ENCODE measurements at places on chromosomes 16 and 17.

DNA sequence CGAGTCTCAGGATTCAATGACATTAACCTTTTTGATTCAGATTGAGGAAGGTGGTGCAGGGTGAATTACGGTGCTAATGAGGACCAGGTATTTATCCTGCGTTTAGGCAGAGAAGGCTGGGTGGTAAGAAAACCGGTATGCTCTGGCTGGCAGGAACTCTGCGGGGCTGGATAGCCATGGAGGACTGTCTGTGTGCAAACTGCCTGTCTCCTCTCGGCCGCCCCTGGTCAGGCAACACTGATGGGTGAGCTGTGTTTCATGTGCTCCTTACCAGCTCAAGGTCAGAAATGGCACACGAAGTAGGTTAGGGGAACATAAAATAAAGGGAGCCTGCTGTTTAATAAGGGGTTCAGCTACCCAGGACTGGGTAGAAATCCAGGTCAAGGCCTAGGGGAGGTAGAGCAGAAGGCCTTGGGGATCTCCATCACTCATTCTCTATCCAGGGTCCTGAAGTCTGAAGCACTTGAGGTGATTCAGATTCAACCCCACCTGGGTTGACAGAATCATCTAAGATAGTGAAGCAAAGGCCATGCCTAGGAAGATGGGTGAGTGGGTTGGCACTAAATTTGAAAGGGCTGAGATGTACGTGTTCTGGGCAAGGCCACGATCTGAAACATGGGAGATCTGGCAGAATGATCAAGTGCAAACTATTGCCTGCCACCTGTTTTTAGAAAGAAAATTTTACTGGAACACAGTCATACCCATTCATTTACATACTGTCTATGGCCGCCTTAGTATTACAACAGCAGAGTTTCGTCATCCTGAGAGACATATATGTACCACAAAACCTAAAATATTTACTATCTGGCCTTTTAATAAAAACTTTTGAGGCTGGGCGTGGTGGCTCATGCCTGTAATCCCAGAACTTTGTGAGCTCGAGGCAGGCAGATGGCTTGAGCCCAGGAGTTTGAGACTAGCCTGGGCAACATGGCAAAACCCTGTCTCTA is 292.5 kb downstream of the XYLT1 start:
- DNase-seq: no peak

DNA sequence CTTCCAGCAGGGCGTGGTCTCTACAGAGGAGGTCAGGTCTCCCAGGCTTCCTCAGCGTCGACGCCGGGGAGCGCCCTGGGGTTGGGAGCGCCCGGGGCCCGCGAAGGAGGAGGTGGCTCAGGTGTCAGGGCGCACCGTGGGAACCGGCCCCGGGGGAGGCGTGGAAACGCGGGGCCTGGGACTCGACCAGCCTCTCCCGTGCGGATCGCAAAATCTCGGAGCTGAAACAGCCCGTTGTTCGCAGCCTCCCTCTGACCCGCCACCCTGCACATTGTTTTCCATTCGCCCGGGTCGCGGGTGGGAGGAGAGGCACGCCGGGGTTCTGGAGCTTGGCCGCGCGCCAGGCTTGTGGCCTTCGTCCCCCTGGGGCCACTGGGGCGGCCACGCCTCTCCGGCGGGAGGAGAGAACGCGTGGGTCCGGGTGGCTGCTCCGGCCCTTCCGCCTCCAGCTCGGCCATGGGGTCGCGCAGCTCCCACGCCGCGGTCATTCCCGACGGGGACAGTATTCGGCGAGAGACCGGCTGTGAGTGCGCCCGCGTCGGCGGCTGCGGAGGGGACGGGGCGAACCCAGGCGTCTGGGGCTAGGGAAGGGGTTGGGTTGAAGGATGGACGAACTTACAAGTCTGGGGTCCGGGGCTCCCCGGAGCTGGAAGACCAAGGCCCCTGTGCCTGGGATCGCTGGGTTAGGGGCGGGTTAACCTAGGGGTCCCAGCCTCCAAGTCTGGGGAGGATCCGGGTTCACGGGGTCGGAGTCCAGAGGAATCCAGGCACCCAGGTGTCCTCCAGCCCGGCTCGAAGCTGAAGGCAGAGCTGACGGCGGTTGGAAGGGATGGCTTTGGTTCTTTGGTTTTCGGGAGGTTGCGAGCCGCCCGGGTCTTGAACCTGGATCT is at the start of gene CHP2:
Gene CHP2, plus strand, starts transcription at position 433 of the 890 bp plus-strand sequence. Its CDS starts 24 bp downstream, at position 457.
- DNase-seq: no peak

DNA sequence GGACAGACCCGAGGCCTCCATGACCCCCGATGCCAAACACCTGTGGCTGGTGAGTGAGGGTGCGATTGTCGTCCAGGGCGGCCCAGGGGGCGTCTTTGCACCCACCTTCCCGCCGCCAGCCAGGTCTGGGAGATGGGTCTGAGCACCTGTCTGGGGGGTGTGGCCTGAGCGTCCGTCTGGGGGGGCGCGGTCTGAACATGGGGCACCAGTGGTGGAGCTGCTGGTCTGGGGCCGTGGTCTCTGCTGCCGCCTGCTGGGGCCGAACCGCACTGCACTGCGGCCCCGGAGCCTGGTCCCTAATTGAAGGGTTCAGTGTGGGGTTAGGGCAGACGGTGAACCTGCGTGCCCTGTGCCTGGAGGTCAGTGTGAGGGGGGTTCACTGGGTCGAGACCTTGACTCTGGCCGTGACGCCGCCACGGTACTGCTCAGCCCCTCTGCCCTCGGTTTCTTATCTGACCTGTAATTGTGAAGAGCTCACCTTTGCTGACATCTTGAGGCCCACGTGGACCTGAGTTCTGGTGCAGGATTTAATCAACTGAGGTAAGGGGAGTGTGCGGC is 12.6 kb upstream of the TCF25 start:
- peak; percentile 59 for DNase-seq

- no peak for DNase-seq
Observed at GRCh38 chr17:75683583-75683982, 16.4 kb downstream of the SAP30BP start.

DNA sequence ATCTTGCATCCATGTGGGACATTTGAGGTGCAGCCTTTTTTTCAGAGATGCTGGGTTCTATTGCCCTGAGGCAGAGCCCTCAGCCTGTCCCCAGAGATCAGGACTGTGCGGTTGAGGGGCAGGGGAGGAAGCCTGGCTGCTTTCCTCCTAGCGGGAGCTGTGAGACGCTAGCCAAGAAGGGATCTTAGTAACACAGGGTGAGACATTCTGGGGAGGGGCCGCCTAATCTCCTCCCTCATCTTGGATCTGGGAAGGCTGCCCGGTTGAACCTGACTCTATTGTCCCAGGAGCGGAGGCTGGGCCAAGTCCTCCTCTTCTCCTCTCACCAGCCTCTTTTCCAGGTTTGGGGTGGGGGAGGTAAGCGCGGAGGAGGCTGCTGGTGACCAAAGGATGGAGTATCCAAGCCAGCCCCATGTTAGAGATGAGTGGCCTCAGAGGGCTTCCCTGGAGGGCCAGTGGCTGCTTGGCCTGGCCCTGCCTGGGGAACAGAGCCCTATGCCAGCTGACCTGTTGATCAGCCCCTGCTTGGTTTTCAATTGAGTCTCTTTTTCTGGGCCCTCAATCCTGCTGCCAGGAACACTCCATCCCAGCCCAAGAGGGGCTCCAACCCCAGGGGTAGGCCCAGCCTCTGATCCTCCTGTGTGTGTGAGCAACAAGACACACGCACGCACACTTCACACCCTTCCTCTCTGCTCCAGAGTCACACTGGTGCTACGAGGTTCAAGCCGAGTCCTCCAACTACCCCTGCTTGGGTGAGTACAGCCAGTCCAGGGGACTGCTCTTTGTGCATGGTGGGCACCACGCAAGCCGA is 5.0 kb downstream of the CA4 start:
- no peak for DNase-seq

DNA sequence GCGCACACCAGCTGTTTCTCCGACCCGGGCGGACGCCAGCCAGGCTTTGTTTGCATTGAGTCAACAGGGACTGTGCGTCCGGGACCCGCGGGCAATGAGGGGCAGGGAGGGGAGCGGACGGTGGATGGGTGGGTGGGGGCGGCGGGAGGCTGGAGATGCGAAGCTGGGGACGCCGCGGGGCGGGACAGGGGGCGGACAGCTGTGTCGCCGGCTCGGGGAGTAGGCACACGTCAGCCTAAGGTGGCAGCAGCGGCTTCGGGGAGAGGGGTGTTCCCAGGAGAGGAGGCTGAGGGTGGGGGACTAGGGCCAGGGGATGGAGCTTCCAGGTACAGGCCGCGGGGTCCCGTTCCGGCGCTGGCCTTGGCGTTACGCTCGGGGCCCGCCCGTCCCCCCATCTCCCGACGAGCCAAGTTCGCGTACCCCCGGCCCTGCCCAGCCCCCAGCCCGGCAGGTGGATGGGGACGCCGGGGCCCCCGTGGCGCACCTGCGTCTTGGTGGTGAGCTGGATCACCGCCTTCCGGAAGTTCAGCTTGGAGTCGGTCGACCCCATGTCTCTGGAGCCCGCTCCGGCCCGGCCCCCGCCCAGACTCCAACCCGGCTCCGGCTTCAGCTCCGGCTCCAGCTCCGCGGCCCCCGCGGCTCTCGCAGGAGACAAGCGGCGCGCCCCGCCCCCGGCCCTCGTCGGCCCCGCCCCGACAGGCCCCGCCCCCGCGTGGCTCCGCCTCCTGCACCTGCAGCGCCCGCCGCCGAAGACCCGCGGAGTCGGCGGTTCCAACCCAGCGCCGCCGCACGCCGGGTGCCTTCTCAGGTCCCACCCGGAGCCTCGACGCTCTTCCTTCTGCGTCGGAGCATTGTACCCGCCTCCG is at the start of gene HID1:
Gene HID1, minus strand, starts transcription at position 653 of the 866 bp plus-strand sequence. Its CDS starts 103 bp downstream, at position 550.
- peak; percentile 69 for DNase-seq

GRCh38 chr16:63703612-63704011 is 1418.3 kb downstream of the CDH11 start:
- DNase-seq: no peak

GRCh38 chr17:29086628-29087332 is 43.8 kb downstream of the PIPOX start:
- DNase-seq: no peak

DNA sequence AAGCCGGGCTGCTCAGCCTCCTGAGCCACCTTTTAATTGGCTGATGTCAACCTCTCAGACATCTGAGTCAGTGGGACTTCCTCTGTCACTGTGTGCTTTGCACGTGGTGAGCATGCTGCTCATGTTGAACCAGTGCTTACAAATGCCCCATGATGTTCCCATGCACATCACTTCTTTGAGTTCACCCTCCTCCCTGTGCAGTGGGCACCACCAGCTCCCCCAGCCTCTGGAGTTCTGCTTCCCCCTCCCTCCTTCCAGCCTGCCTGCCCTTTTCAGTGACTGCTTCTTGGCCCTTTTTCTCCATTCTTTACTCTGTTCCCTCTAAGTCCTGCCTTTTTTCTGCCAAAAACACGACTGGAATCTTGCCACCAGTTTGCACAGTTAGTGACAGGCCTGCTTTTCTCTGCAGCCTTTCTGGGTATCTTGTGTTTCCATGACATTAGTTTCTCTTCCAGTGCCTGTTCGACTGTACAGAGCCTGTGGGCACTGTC is 41.6 kb downstream of the USP10 start:
- no peak for DNase-seq

DNA sequence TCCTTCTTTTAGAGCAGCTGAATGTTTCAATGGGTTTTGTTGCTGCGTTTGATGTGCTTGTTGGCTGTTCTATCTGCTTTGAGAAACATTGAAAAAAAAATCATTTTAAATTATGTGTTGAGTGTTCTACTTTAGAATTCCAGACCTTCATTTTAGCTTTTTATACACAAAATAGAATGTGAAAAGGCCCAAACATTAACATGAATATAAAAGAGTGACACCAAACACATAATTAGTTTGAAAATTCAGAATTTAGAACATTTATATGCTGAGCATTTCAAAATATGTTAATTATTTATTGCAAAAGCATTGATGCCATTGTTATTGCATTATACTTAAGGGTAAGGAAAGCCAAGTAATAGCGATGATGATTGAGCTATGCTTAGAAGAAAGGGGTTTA is 2.9 kb downstream of the NFAT5 start:
- no peak for DNase-seq

DNA sequence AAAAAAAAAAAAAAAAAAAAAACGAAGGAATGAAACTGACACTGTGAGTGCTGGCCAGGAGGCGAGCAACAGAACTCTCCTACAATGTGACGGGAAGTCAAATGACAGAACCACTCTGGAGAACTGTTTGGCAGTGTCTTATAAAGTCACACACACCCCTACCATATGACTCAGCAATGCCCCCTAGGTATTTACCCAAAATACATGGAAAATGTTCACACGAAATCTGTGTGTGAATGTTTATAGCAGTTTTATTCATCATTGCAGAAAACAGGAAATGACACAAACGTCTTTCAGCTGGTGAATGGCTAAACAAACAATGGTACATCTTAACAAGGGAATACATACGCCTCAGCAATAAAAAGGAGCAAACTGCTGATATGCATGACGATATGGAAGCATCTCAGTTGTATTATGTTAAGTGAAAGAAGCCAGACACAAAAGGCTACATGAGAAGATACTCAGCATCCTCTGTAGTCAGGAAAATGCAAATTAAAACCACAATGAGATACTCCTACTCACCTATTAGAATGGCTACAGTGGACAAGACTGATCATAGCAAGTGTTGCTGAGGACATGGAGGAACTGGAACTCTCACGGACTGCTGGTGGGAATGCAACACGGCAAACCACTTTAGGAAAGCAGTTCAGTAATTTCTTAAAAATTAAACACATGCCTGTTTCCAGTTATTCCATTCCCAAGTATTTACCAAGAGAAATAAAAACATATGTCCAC is 74.7 kb downstream of the TBC1D16 start:
- no peak for DNase-seq

DNA sequence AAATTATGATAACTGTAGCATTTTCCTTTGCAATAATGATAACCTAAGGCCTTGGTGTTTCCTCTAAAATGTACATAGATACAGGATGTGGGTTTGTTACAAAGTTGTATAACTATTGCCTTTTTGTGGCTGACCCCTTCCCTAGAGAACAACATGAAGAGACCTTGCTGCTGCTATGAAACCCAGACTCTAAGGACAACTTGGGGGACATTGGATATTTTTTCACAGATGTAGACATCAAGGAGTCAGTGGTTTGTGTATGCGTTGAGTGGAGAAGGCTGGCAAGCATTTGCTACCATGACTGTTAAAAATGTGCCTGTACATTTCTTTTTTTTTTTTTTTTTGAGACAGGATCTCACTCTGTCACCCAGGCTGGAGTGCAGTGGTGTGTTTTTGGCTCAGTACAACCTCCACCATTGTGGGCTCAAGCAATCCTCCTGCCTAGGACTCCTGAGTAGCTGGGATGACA is 12.3 kb downstream of the HMOX2 start:
- DNase-seq: no peak

DNA sequence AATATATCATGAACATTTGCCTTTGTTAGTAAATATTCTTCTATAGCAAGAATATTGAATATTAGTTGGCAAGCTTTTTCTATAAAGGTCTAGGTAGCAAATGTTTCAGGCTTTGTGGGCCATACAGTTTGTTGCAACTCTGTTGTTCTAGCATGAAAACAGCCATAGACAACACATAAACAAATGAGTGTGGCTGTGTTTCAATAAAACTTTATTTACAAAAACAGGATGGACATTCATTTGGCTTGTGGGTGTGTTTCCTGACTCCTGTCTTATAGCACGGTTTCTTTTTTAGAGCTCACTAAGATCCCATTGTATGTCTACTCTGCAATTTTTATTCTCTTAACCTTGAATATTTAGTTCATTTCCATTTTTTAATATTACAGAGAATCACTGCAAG is 39.0 kb downstream of the ARL4D start:
- DNase-seq: no peak

GRCh38 chr16:381789-382717 is at the start of gene PGAP6:
PGAP6 (minus strand) TSS chr16:381978; CDS start chr16:381821, 157 bp downstream.
- DNase-seq: peak; percentile 27

Data from activated T-helper 1 cell treated with anti-CD3 and anti-CD28 coated beads, Interleukin-2, amount 50 U/mL, for 16 hours (primary cell).